ENCODE measurements at places on chromosomes 12 and 14.

DNA sequence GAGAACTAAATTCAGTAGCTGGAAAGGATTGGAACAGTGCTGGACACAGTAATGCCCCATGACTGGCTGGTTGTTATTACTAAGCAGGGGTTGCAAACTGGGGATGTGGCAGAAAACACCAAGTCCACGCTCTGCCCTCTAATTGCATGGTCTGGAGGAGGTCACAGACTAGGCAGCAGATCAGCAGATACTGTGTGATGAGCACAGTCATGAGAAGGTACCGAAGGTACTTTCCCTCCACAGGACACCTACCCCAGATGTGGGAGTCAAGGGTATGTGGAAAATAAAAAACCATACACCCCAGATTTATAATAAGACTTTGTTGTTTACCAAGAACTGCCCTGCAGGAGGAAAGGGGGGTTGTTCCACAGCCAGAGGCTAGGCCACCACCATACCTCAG is 175.3 kb downstream of the PELI2 start:
- no peak for DNase-seq

GRCh38 chr14:46488374-46488773 is 163.2 kb downstream of the RPL10L start:
- DNase-seq, result no peak

- DNase-seq, result no peak
Observed at GRCh38 chr14:95349241-95349640, 29.5 kb upstream of the CLMN start.

GRCh38 chr12:130960058-130960457 is 6.4 kb downstream of the ADGRD1 start:
- DNase-seq, result no peak
